ENCODE measurements at places on chromosomes 5 and 9.

GRCh38 chr9:70784456-70784855, 337.0 kb downstream of the TRPM3 start:
- no peak for DNase-seq

- no peak for DNase-seq
These were observed 441.8 kb upstream of the CCNG1 start for GRCh38 chr5:162995568-162995967.

- no peak for DNase-seq
These were observed 351.2 kb downstream of the PDE4D start for GRCh38 chr5:59542306-59542705.

DNA sequence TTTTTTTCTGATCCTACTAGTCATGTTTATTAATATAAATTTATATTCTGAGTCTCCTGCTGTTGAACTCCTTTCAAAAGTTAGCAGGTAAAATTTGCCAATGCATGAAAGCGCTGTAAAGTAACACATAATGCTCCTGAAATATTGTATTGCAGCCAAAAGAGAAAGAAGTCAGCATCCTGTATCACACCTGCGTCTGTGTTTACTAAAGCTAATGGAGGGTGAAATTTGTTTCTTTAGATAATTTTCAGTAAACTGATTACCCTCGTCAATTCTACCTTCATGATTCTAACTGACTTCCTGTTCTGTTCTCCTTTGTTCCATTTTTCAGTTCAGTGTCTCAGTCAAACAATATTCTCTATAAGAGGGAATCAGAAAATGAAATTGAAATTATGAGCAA, 415.4 kb downstream of the CDH9 start:
- no peak for DNase-seq

DNA sequence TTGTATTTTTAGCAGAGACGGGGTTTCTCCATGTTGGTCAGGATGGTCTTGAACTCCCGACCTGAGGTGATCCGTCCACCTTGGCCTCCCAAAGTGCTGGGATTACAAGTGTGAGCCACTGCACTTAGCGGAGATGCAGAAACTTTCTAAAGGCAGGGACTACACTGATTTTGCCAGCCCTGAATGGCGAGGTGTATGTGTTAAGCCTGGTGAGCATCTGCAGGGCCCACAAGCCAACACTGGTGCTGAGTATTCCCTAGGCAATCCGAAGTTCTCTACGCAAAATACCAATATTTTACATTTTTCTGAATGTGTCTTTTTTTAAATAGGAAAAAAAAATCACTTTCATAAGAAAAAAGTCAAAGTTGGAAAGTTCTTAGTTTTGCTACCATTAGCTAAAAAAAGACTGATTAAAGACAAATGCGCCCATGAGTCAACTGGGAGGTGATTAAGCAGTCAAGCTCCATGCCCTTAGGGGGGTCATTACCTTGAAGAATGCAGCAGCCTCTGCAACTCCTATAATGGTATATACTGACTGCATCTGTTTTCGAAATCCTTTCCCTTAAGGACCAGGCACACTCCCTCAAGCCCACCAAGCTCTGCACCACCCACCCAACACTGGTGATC, 502.8 kb downstream of the BNC2 start:
- DNase-seq = no peak

DNA sequence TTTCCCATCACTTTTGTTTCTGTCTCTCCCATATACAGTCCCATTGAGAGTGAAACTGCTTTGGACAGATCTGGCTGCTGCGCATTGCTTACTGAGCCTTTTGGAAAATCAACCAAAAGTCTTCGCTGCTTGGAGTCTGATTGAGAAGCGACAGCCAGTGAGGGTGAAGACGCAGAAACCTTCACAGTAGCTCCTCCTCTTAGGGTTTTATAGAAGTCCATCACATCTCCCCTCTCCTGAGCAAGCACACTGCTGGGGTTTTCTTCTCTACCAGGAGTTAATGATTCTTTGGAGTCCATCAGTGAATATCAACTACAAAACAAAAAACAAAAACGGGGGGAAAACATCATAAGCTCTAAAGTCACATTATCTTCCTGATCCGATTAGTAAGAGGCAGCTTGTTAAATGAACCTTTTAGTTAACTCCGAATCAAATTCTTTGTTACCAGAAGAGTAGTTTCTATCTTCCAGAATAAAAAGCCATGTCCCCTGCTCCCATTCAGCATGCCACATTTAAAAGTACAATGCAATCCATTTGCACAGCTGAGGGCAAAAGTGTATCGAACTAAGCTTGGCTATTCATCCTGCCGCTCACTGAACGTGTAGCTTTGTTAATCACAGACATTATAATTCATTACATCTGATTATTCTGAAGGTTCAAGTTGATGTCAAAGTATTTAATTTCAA, 2.8 kb downstream of the NR3C1 start:
- no peak for DNase-seq
